ENCODE measurements at places on chromosomes 3 and 15. TPM values are rescaled to one million over a fixed set of nuclear protein-coding genes. Genes with fewer than 3 reads are reported as not detected.
A peak's percentile ranks its signal among the peaks of the same experiment; 100 is the strongest.

NMB gene
- total RNA-seq: 1.7 TPM

- no peak for DNase-seq
Measured at GRCh38 chr3:94362393-94362792, 299.5 kb downstream of the NSUN3 start.

MED12L gene
- not detected for total RNA-seq

RGMA gene
- total RNA-seq: 3.6 TPM

- DNase-seq: no peak
Measured at GRCh38 chr3:42010530-42010929, 48.6 kb upstream of the ULK4 start.

DNA sequence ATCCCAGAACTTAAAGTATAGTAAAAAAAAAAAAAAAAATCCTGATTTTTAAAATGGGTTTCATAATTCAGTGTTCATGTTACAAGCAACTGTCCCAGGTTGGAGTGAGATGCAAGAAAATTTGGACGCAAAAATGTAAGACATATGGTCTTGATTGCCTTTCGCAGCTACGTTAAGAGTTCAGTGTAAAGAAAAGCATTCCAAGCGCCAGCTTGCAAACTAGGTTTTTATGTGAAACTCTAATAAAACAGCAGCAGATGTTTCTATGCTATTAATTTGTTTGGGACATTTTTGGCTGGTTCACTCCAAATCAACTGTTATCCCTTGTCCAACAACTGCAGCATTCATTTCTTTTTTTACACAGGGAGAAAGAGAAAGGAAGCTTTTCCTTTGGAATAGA, 957.8 kb downstream of the ROBO1 start:
- DNase-seq: no peak

DNA sequence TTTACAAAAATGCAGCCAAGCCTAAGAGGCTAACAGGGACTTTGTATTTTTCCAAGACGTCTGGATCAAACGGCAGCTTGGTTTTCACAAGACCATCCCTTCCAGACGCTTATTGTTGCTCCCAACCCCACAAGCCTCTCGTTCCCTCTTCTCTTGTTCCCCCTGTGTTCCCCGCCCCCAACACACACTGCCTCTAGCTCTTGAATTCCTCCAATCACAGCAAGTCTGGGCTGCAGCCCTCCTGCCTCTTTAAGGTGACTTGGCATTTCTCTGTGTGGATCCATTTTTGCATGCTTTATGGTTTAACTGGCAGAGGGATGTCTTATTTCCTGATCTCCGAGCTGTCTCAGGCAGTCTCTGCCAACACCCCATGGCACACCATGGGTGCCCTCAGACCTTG, 182.2 kb downstream of the ABHD5 start:
- no peak for DNase-seq

DNA sequence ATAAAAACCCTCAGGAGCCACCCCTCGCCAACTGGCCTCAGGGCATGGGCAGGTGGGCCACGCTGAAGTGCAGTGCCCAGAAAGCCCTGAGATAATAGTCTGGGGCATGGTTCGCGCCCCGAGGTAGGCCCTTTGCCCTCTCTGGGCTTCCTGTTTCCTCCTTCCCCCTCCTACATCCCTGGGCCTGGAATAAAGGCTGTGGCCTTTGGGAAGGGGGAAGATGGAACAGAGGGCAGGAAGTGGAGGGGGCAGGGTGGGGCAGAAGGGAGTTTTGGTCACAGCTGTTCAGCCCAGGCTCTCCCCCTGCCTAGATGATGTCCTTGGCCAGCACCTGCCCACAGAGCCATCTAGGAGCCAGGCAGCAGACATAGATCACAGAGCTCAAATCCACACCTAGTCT, 11.3 kb downstream of the CSRNP1 start:
- no peak for DNase-seq

OGG1 gene
- 24.4 TPM for total RNA-seq

GTPBP8 gene
- total RNA-seq: 28.9 TPM

- DNase-seq: no peak
Measured at GRCh38 chr15:25175789-25176615, 221.2 kb downstream of the SNRPN start.

DNA sequence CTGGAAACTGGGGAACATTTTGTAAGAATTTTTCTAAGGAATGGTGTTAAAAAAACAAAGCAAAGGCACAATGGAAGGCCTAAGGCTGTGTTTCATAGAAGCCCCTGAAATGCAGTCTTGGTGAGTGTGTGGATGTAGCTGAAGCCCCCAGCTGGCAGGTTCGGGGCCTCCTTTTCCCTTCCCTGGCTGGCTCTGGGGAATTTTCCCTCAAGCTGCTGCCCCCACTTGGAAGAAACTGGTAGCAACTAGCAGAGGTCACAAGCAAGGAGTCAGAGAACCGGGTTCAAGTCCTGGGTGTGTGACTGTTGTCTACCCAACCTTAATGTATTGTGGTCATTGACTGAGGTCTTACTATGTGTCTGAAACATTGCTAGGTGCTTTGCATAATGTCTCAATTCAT, 85.3 kb upstream of the MYZAP start:
- no peak for DNase-seq

GPR156 gene
- 0.34 TPM for total RNA-seq

DNA sequence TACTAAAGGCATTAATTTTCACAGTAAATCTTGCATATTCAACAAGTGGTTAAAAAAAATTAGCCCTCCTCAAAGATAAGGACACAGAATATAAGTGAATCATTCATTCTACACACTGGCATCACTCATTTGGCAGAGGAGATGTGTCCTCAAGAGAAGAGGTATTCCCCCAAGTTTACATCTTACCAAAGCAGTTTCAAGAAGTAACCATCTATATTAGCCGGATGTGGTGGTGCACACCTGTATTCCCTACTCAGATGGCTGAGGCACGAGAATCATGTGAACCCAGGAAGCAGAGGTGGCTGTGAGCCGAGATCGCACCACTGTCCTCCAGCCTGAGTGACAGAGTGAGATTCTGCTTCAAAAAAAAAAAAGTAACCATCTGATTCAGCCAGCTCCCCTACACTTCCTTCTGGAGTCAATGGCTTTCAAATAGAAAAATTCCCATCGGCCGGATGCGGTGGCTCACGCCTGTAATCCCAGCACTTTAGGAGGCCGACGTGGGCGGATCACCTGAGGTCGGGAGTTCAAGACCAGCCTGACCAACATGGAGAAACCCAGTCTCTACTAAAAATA, 15.4 kb downstream of the RAF1 start:
- no peak for DNase-seq

- no peak for DNase-seq
Measured at GRCh38 chr3:69761896-69762767, 22.9 kb downstream of the MITF start.

- DNase-seq: no peak
Measured at GRCh38 chr3:124888482-124889441, 1.6 kb upstream of the ITGB5 start.

DNA sequence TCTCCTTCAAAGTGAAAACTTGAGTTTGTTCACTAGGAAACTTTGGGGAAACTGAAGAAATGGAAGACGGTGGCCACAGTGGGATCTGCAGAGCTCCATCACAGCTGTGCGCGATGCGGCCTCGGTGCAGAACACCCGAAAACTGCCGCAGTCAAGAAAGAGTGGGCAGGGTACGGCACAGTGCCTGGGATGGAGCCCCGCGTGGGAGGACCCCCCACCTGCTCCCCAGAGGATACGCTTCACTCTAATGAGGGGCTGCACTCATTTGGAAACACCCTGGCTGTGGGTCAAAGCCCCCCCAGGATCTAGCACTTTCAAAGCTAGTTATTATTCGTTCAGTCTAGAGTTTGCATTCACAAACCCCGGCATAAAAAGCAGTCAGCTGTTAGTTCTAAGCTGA, 9.5 kb downstream of the ADAMTS17 start:
- no peak for DNase-seq

IL5RA gene
- not detected for total RNA-seq

GRCh38 chr3:6857510-6857909, 3.4 kb upstream of the GRM7 start:
- DNase-seq: no peak

DNA sequence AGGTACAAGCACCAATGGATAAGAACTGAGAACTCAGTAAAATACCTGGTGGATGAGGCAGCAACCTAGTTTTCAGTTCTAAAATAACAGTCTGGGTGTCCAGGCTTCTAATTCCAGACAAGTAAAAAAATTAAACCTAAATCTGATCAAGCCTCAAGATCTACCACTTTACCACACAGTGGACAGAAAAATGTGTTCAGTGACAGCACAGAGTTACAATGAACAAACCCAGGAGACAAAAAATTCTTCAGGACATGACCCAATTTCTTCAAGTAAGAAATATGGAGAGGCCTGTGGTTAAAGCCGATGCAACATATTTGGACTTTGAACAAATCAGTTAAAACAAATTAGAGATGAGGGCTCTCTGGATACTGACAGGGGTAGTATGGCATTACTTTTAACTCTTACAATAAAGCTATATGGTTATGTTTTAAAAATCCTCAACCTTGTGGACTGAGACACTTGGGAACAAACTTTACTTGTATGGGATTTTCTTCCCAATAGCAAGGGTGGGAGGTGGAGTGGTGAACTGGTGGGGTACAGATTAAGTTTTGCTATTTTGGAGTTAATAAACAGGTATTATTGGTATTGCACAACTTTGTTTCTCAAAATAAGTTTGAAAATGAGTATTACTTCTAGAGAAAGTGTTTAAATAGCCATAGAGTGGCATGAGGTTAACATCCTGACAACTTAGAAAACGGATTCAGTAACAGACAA, 14.2 kb downstream of the CCNL1 start:
- no peak for DNase-seq

DNA sequence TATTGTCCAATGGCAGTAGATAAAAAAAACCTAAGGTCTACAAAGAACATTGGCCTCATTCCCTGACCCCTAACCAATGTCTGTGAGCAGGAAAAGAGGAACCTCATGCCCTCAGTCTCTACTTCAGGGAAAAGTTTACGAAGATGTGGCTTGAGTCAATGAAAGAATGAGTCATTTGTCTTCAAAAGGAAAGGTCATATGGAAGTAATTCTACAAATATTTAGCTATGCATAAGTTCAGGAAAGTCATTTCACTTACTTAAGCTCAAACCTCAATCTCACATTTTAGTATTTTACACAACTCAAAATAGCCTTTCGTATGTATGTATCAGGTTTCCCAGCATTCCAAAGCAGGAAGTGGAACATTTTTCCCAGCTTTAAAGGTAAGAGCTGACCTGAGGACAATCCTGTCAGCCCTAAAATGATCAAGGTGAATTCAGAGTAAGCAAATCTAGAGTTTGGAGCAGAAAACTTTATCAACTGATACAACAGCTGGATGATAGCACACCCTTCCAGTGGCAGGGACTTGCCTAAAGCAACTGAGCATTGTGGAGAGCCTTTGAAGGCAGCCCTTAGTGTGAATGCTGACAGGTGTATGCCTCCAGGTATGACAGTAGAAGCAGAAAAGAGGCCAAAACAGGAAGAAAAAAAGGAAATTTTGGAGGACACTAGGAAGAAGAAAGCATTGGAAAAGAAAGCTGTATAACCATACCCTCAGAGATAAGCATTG, 53.9 kb upstream of the ACKR4 start:
- DNase-seq: no peak

DNA sequence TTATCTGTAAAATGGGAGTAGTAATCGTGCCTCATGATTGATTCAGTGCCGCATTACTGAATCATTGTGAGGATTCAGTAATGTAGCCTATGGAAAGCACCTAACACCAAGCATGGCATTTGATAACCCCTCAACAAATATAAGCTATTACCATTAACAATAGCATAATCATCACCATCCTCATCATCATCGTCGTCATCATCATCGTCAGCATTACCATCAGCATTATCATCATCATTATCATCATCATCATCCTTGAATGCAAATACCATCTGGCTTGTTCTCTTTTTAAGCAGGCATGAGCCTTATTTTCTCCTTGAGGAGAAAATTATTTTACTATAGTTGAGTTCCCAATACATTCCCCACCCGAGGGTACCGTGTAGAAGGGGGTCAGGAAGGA, 115.4 kb upstream of the PTPRG start:
- no peak for DNase-seq

- no peak for DNase-seq
Measured at GRCh38 chr15:52858782-52859176, 68.6 kb upstream of the ONECUT1 start.

EAF2 gene
- 7.4 TPM for total RNA-seq

DNA sequence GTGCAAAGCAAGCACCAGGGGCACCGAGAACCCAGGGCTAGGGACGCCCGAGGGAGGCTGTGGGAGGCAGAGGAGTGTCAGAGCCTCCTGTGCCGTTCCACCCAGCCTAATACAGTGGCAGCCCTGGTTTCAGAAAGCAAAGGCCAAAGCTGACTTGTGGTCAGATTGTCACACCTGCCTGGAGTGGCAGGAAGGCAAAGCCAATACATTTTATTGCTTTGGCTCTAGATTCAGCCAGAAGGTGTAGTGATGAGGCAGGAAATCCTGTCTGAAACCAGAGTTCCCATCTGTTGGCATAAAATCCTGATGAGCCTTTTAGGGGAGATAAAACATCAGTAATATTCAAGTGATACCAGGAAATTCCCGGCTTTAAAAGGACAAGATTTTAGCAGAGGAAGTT, 168.3 kb downstream of the SLCO3A1 start:
- DNase-seq: no peak

AMOTL2 gene
- total RNA-seq: 86.3 TPM

- DNase-seq: no peak
Measured at GRCh38 chr15:73989001-73989798, 2.9 kb downstream of the STOML1 start.

DNA sequence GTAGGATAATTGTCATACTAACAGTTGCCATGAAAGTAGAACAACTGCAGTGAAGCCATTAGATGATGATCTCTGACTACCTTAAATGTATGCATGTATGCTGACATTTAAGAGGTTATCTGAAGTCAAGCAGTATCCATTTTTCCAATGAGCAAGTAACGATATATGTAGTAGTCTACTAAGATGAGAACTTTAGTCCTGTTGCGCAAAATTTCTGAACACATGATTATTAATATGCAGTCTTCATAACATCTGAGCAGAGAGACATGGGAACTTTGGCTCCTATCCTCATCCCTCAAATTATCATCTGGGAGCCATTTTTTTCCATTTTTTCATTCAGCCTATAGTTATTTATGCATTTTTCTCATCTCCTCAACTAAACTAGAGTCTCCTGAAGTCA, 79.2 kb downstream of the MME start:
- no peak for DNase-seq

- peak; percentile 92 for DNase-seq
Measured at GRCh38 chr3:197791113-197791891, at the start of gene LRCH3. LRCH3 (plus strand) TSS chr3:197791254; CDS start chr3:197791279, 25 bp downstream.

- DNase-seq: no peak
Measured at GRCh38 chr15:48983300-48983699, 19.6 kb upstream of the SHC4 start.

- DNase-seq: no peak
Measured at GRCh38 chr15:69116391-69116790, 44.0 kb upstream of the GLCE start.

- no peak for DNase-seq
Measured at GRCh38 chr3:17195192-17195611, 310.4 kb downstream of the PLCL2 start.

SCN5A gene
- 1.6 TPM for total RNA-seq

GRCh38 chr3:42179110-42179725, 86.8 kb downstream of the CCK start:
- DNase-seq: peak; percentile 70
